ENCODE measurements at places on chromosomes 16 and 17.

DNA sequence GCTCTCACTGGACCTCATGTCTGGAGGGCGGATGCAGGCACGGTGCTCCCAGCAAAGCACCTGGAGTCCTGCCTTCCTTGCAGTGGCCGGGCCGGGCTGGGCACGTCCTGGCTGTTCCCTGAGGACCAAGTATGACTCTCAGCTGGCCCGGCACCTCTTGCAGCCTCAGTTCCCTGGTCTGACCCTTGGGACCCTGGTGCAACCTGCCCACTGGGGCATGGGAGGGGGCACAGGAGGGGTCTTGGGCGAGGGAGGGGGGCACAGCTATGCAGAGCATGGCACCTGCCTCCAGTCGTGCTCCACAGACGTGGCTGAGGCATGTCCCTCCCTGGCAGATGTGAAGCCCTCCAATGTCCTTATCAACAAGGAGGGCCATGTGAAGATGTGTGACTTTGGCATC, 19.6 kb downstream of the MAP2K3 start:
- no peak for DNase-seq

GRCh38 chr17:19308398-19308797, 54.1 kb downstream of the B9D1 start:
- no peak for DNase-seq

DNA sequence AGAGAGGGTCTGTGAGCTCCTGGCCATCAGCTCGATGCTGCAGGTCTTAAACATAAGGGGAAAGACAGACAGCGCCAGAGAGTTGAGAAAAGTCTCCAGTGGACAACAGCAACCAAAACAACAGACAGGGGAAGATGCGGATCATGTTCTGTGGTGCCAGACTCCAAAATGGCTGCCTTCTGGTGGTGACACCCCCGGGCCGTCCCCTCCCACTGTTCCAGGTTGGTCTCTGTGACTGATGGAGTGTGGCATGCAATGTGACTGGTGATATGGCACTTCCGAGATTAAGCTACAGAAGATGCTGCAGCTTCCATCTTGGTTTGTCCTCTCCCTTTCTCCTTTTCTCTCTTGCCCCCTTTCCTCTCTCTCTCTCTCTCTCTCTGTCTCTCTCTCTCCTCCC, 40.4 kb upstream of the RBFOX3 start:
- DNase-seq, result no peak

GRCh38 chr17:27381007-27381501, 75.2 kb upstream of the KSR1 start:
- peak; percentile 53 for DNase-seq

DNA sequence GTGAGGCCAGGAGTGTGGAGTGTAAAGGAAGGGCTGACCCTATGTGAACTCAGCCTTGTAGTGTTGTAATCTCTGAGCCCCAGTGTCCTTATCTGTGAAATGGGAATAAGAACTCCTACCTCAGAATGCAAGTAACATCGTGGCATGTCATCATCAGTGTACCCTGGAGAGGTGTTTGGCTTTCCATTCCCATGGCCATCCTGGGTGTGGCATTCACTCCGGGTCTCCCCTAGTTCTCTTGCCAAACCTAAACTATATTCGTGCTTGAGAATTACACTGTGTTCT, 1.9 kb downstream of the NXPH3 start:
- no peak for DNase-seq

DNA sequence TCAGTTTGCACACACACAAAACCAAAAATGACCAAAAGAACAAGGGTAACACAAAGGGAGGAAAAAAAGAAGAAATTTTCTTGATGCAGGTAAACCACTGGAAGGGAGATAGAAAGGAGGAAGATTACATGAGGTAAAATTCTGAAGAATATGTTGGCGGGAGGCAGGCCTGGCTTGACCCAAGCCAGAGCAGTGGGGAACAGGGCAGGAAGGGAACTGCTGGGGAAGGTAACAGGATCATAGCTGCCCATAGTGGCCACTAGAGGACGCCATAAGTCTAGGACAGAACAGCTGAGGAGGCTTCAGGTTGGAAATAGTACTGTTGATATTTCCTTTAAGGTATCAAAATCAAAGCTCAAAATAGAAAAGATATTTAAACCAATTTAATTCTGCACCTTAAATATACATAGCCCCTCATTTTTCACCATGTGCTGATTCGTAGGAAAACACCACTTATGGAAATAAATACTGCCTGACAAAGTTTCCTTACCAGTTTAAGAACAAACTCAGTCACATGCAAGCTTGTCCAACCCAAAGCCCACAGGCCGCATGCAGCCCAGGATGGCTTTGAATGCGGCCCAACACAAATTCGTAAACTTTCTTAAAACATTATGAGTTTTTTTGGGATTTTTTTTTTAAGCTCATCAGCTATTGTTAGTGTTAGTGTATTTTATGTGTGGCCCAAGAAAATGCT, 15.5 kb downstream of the VPS35 start:
- peak; percentile 55 for DNase-seq

GRCh38 chr17:3553419-3554401, 3.9 kb downstream of the TRPV3 start:
- DNase-seq, result no peak

GRCh38 chr16:1071561-1072225, 854 bp upstream of the SSTR5 start:
- DNase-seq, result no peak

DNA sequence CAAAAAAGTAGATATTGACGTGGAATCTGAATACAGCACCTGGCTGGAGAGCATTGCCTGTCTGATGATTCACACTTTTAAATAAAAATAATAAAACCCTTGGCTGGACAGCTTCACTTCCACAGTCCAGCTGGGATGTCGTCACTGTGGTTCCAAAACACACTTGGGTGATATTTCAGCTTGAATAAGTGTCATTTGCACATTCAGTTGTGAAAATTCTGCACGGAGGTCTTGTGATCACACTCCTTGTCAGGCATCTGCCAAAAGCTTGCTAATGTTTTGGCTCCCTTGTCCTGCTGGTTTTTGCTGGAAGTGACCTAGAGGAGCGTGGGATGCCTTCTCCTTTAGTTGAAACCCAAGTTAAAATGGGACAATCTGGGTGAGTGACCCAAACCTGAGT, 60.7 kb downstream of the PCTP start:
- DNase-seq, result no peak

DNA sequence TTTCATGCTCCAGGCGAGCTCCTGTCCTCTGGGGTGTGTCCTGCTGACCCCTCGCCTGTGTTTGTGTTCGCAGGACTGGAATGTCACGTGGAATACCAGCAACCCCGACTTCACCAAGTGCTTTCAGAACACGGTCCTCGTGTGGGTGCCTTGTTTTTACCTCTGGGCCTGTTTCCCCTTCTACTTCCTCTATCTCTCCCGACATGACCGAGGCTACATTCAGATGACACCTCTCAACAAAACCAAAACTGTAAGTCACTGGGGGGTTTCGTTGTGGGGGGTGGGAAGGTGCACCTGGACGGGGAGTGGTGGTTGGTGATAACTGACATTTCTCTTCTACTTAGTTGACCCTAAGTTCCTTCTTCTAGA, 58.3 kb downstream of the ABCC1 start:
- peak; percentile 45 for DNase-seq

DNA sequence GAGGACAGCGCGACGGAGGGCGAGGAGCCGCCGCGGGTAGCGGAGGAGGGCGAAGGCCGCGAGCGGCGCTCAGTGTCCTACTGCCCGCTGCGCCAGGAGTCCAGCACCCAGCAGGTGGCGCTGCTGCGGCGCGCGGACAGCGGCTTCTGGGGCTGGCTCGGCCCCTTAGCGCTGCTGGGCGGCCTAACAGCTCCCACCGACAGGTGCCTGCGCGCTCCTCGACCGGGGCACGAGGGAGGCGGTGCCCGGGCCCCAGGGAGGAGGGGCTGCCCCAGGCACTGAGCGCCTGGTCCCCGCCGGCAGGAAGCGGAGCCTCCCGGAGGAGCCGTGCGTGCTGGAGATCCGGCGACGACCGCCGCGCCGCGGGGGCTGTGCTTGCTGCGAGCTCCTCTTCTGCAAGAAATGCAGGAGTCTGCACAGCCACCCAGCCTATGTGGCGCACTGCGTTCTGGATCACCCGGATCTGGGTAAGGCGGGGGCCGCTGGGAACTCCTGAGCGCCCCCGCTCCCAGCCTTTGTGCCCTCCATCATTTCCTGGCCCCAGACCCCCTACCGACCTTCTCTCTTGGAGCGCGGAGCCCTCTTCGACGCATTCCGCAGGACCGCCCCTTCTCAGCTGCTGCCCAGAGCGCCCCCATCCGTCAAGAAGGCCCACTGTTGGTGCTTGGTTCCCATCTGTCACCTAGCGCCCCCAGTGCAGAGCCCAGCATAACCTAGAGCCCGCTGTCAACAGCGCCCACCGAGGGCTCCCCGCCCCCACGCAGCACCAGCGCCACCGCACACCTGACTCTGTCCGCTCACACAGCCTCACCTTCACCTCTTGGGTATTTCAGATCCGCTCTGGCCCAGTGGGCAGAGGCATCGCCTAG, 3.7 kb downstream of the C17orf50 start:
- DNase-seq, result peak; percentile 70

All from MV-4-11 (cell line).